ENCODE measurements at places on chromosomes 6 and 20.

DNA sequence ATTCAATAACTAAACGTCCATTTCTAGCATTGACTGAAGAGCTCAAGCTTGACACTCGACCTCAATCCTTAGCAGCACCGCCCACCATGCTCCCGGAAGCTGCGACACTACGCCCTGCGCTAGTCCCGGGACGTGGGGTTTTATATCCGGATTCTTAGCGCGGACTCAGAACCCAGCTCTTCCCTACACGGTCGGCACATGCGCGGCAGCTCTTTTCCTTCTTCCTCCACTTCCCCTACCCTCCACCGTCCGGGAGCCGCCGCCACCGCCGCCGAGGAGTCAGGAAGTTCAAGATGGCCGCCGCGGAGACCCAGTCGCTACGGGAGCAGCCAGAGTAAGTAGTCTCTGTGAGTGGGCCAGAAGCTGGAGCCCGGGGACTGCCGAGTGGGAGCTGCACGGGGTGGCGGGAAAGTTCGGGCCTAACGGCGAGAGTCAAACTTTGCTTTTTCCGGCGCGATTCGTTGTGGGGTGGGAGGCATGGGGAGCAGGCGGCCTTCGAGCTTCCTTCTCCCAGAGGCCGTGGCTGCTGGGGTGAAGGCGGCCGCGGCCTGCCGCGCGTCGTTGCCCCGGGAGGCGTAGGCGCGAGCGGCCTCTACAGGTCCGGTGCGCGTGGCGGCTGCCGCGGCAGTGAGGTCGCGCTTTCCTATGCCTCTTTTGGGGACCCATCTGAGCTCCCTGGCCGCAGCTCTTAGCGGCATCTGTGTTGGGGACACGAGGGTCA, 57.6 kb downstream of the FAM217A start:
- DNase-seq: peak; percentile 93

GRCh38 chr20:43800186-43800585, 73.4 kb upstream of the GTSF1L start:
- no peak for DNase-seq

DNA sequence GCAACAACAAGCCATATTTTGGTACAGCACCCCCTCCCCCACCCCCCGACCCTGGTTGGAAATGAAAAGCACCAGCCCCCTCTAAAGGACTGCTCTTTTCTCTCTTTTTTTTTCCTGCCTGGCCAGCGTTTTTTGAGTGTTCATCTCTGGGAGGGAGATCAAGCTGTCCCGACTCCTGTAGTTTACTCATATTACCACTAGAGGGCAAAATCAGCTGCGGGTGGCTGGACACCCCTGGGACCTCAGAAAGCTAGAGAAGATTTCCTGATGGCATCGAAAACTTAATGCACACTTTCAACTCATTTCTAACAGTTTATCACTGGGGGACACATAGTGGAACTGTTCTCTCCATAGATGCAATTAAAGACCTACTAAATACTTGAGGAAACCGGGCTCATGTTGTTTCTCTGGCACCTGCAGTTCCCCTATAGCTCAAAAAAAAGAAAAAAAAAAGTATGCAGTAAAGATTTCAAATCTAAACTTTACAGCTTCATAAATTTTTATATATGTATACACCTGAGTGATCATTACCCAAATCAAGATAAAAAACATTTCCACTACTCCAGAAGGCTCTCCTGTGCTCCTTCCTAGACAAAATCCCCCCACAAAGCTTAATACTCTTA, 24.4 kb downstream of the CNBD2 start:
- DNase-seq: peak; percentile 63

GRCh38 chr6:167985911-167986595, 11.4 kb upstream of the KIF25 start:
- DNase-seq: no peak

GRCh38 chr6:51273228-51273961, 454.7 kb downstream of the TFAP2B start:
- no peak for DNase-seq

DNA sequence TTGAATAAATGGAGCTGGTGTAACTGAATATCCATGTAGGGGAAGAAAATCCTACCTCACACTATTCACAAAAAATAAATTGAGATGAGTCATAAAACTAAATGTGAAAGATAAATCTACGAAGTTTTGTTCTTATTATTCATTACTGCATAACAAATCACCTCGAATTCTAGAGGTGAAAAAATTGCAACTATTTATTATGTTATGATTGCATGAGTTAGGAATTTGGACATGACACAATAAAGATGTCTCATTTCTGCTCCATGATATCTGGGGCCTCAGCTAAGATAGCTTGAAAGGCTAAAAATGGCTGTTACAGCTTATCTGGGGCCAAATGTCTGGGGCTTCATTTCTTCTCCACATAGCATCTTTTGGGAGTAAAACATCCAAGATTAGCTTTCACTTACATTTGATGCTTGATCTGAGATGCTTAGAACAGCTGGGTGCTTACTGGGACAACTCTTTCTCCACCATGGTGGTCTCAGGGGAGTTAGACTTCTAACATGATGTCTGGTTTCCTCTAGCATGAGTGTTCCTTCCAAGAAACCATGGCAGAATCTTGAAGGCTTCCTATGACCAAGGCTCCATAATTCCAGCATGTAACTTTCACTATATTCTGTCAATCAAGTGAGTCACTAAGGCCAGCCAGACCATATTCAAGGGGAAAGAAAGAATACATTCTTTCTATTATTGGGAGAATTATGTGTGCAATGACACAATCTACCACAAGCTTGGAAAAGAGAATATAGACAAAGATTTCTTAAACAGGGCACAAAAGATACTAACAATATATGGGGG, 30.1 kb downstream of the OR2B6 start:
- no peak for DNase-seq

- no peak for DNase-seq
Measured at GRCh38 chr6:107495196-107495643, 5.3 kb downstream of the SOBP start.

DNA sequence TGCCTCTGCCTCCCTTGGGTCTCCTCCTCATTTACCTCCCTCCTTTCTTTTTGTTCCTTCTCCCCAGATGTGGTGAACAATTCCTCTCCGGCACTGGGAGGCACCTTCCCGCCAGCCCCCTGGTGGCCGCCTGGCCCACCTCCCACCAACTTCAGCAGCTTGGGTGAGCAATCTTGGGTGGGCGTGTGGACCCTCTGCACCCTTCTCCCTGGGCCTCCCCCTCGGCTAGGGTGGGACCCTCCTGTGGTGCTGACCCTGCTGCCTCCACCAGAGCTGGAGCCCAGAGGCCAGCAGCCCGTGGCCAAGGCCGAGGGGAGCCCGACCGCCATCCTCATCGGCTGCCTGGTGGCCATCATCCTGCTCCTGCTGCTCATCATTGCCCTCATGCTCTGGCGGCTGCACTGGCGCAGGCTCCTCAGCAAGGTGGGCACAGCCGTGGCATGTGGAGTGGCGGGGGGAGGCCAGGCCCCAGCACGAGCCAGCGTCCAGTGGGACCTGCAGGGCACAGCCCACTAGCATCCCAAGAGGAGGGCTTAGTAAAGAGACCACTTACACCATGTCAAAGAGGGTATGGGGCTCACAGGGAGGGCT, 8.8 kb downstream of the DDR1 start:
- DNase-seq: no peak

DNA sequence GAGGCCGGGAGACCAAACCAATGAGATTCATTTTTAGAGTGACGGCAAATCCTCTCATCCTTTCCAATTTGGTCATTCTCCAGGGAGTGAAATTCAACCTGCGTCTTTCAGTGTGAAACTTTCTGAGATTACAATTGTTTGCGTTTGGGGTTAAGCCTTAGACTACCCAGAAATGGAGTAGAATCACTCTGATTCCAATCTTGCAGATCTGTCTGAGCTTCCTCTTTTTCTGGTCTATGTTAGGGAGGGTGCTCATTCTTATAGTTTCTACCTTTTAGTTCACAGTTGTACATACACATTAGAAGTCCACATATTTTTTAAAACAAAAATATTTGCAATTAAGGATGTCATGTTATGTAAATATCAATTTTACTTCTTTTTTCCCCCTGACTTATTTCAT, 183.0 kb upstream of the PHACTR1 start:
- no peak for DNase-seq

DNA sequence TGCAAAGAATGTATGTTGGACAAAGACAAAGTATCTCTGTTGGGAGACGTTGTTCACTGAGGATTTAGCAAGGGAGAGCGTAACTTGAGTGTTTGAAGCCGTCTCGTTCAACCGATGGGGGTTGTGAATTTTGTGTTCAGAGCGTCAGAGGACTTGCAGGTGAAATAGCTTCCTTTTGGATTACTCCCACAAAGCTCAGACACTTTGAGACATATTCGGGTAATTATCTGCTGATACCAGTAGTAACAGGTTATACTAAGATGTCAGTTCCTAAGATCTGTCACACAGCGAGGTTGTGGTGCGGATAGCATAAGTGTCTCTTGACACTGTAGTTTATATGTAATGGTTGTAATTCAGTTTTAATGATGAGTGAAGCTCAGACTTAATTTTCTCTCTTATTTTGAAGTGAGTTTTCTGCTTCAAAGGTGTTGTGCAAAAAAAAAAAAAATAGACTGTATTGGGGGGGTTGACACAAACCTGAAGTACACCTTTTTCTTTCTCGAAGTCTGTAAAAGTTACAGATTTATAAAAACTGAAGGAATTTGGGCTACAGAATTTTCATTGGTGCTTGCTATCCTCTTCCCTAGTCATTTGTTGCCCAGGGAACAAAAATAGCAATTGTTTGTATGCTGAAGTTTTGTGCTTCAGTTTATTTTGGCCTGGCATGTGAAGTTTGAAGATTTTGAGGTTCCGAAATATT, 1.7 kb downstream of the ASXL1 start:
- no peak for DNase-seq

DNA sequence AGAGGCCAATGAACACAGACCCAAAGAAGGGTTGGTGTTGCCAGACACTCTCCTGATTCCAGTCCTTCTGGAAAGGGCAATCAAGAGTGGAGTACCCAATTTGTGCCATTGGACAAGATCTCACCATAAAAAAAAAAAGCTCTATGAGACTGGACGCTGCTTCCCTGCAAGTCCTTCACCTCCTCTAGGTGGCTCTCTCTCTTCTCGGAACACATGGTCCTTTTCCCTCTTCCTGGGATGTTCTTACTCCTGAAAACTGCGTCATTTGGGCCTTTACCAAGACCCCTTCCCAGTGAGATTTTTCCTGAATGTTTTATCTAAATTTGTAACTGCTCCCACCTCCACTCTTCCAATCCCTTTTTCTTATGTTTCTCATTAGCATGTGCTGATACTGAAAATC, 280.8 kb downstream of the FOXA2 start:
- DNase-seq: no peak
